Activated T-helper 2 cell treated with anti-CD3 and anti-CD28 coated beads, Interferon-gamma antibody, Interleukin-2, Interleukin-4, amounts not matched to agents 10 μg/mL and 5 μg/mL and 100 μg/mL, durations not matched to agents 14 hours and 24 hours and 36 hours (primary cell): ENCODE measurements at places on chromosomes 7 and 10.

GRCh38 chr7:120097774-120098173 lies 175.2 kb upstream of the KCND2 start:
- no peak for DNase-seq

- DNase-seq, result no peak
Observed at GRCh38 chr7:136956232-136956631, 87.8 kb downstream of the CHRM2 start.

GRCh38 chr10:98349508-98349922 lies 65.5 kb downstream of the PYROXD2 start:
- DNase-seq, result no peak

- peak; percentile 54 for DNase-seq
Observed at GRCh38 chr7:50307368-50308032, 3.0 kb downstream of the IKZF1 start.

- no peak for DNase-seq
Observed at GRCh38 chr10:102111276-102111675, 8.9 kb downstream of the LDB1 start.

- no peak for DNase-seq
Observed at GRCh38 chr10:119119400-119119799, 15.5 kb downstream of the DENND10 start.

DNA sequence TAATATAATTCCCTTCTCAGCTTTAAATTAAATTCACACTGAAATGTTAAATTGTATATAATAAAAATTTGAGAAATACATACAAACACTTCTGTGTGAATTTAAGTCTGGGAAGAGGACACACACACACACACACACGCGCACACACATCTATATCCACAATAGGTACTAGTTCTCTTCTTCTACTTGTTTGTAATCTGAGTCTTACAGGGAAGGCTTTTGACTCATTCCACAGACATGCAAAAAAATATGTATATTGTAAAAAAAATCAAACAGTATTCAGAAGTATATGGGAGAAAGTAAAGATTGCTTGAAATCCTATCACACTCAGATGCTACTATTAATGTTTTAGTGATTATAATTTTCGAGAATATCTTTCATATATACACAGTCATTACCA lies 276.2 kb downstream of the MDFIC start:
- DNase-seq, result no peak

DNA sequence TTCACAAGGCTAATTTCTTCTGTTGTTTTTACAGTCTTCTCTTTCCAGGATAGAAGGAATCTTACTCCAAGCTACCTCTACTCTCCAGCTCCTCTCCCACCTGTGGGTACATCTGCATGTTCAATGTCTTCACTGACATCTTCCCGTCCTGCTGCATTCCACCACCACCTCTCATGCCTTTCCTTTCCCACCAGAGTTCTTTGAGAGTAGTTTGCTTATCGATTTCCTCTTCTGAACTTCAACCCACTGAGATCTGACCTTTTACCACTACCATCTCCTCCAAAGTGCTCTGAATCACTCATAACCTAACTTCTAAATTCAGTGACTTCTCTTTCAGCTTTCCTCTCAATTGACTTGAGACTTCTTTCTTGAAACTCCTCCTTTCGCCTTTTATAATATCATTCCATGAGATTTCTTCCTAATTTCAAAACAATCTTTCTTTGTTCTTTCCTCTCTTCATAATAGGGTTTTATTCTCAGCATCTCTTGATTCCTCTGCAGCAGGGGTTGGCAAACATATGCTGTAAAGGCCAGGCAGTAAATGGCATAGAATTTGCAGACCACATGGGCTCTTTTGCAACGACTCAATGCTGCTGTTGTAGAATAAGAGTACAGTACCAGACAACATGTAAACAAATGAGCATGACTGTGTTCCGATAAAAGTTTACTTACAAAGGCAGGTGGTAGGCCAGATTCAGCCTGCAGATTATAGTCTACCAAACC lies 22.1 kb downstream of the ACSL5 start:
- no peak for DNase-seq

GRCh38 chr10:80530251-80530650 lies 7.5 kb upstream of the SH2D4B start:
- DNase-seq, result no peak

- no peak for DNase-seq
Observed at GRCh38 chr7:20201380-20201779, 15.8 kb downstream of the MACC1 start.

GRCh38 chr10:23088609-23089008 lies 6.8 kb upstream of the MSRB2 start:
- DNase-seq, result no peak

GRCh38 chr7:106166651-106167342 lies 54.7 kb upstream of the SYPL1 start:
- no peak for DNase-seq

- DNase-seq, result no peak
Observed at GRCh38 chr10:129560361-129560760, 93.3 kb downstream of the MGMT start.

- no peak for DNase-seq
Observed at GRCh38 chr7:124489925-124490324, 275.7 kb downstream of the GPR37 start.

DNA sequence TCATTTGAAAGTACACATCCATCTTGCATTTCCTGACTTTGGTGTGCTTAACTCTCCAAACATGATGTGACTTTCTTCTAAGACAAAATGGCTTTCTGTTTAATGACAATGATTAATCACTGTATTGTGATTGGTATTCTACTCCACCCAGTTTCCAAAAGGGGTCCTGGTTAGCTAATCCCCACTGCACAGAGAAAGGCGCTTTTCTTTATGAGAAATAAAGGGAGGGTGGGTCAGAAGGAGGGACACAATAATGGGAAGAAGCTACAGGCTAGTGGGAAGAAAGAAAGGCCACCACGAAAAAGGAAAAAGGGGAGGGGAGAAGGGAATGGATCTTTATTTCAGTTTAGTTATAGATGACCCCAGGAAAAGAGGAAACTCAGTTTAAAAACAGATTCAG lies 69.2 kb downstream of the PRTFDC1 start:
- DNase-seq, result no peak

- no peak for DNase-seq
Observed at GRCh38 chr7:132347123-132347522, 229.1 kb downstream of the PLXNA4 start.

GRCh38 chr7:30805081-30805691 lies 34.0 kb downstream of the MINDY4 start:
- no peak for DNase-seq

DNA sequence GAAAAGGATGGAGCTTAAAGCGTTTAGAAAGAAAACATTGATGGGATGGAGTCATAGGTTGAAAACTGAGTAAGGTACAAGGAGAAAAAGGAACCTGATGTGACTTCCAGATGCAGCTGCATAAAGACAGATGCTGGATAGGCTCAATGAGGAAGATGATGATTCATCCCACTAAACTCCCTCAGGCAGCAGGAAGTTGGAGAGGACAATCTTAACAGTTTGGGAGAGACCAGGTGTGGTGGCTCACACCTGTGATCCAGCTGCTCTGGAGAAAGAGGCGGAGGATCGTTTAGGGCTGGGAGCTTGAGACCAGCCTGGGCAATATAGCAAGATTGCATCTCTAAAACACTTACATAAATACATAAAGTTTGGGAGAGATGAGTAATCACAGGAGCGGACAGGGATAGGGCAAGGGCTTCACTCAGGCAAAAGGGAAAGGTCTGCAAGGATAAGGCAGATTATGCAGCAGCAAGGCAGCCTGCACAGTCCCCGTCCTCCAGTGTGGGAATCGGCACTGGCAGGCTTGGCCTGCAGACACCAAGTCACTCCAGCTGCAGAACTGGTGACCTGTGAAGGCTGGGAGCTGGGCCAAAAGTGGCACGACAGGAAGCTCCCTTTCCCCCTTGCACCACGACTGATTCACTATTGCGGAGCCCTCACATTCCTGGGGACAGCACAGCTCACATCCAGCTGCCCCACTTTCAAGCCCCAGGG lies 438.5 kb downstream of the GRID1 start:
- no peak for DNase-seq

GRCh38 chr7:17340655-17341054 lies 42.2 kb downstream of the AHR start:
- DNase-seq, result no peak

- DNase-seq, result no peak
Observed at GRCh38 chr10:118332948-118333710, 9.0 kb downstream of the FAM204A start.

GRCh38 chr10:16902606-16903005 lies 85.4 kb upstream of the RSU1 start:
- DNase-seq, result peak; percentile 27

- DNase-seq, result no peak
Observed at GRCh38 chr10:43399320-43400310, 9.4 kb downstream of the HNRNPF start.

DNA sequence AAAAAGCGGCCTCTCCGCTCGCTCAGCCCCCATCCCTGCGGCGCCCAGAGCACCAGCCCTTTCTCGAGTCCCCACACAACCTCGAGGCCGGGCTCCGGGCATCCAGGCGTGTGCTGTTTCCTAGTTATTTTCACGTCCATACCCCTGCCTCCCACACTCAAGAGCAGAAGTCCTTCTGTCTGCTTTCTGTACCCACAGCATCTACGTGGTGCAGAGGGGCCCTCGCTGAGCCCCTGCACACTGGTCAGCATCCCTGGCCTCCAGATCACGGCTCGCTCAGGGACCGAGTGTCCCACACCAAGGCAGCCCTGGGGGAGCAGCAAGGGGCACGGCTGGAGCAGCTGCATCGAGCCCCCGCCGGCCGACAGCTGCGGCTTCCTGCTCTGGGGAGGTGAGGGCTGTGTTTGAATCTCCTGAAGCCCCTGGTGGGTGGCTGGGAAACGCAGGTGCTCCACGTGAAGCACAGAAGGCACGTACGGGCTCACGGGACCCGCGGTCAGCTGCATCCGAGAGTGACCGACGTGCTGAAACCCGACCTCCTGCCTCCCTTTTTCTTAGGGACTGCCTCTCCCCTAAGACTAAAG lies 333.1 kb downstream of the DNAJB6 start:
- no peak for DNase-seq

DNA sequence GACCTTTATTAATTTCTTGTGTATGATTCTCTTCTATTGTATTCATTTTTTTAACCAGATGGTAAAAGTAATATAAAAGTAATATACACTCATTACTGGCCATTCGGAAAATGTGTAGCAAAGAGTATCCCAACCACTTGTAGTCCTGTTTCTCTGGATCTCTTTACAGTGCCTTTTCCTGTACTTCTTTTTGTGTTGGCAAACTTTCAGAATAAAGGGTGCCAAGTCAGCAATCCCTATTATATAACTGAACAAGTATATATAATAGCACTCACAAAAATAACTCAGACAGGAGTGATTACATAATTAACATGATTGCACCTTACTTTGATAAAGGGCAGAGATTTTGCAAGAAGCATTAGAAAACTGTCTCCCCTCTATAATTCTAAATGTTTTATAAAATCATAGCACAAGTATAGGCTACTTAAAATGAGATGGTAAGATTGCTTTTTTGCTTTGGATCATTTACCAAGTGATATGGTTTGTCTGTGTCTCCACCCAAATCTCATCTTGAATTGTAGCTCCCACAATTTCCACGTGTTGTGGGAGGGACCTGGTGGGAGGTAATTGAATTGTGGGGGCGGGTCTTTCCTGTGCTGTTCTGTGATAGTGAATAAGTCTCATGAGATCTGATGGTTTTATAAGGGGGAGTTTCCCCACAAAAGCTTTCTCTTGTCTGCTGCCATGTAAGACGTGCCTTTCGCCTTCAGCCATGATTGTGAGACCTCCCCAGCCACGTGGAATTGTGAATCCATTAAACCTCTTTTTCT lies 41.5 kb upstream of the EPC1 start:
- DNase-seq, result no peak

GRCh38 chr10:34187201-34187600 lies 627.9 kb downstream of the PARD3 start:
- DNase-seq, result no peak

DNA sequence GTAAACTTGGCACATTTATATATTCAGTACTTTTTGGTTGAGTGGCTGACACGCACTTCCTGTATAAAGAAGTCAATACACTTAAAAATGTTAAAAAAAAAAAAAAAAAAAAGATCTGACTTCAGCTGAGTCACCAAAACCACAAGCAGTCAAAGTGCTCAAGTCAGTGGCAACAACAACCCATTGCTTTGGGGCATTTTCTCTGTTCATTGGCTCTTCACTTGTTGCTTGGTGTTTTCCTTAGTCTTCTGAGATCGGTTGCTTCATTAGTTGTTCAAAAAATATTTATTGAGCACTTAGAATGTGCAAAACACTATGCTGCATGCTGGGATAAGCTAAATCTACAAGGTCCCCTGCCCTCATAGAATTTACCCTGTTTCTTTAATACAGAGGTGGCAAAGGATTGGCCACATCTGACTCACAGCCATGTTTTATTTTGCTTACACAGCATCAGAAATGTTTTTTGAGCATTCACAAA lies 63.7 kb downstream of the ZNRF2 start:
- DNase-seq, result peak; percentile 44

- no peak for DNase-seq
Observed at GRCh38 chr7:56570968-56571367, 454.8 kb upstream of the NUPR2 start.

- peak; percentile 48 for DNase-seq
Observed at GRCh38 chr7:149883452-149883861, 9.7 kb downstream of the ATP6V0E2 start.

DNA sequence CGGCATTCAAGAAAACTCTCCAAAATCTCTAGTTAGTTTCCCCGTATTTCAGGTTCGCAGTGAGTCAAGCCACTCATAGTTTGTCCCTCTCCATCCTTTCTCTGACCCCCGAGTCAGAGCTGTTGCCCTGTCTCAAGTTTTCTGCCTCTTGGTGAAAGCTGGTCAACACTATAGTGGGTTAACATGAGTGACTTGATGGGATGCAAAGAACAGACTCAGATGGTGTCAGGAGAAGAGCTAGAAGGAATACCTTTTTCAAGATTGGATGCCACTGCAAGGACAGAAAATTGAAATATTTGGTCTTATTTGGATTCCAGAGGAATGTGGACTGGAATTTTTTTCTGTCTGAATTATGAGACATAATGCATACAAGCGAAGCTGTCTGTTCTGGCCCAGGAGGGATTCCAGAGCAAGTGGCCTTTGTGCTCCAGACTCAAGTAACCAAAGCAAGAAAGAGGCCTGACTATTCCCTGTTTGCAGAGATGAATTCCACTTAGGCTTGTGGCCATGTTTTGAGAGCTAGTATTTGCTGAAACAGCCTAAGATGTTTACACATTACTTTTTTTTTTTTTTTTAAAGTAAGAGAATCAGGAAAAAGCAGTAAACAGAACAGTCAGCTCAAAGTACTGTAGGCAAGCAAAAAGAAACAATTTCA lies 67.4 kb downstream of the VWC2 start:
- no peak for DNase-seq

- no peak for DNase-seq
Observed at GRCh38 chr7:132575982-132576720, at the start of gene PLXNA4. Gene PLXNA4, minus strand, starts transcription at chr7:132576470. Its CDS starts 67,777 bp downstream, at chr7:132508693.

- DNase-seq, result no peak
Observed at GRCh38 chr7:35258125-35258867, 4.4 kb upstream of the TBX20 start.

- no peak for DNase-seq
Observed at GRCh38 chr7:141837683-141838082, 3.6 kb downstream of the PRSS37 start.

DNA sequence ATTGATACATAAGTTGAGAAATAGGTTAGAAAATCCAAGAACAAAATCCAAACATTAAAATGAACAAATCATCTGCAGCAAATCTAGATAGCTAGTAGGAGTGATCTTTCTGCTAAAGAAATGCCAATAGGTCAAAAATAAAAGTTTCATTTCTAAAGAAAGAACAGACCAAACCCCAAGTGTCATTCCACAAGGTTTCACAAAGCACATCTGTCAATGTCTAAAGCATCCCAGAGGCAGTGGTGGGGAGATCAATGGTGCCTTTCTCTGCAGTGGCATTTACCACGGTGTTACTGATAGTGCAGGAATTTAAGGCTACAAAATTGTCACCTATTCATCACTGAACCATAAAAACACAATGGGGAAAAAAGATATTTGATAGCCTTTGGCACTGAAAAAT lies 147.9 kb downstream of the PARD3 start:
- DNase-seq, result no peak
